ENCODE measurements at places on chromosomes 4 and X.

DNA sequence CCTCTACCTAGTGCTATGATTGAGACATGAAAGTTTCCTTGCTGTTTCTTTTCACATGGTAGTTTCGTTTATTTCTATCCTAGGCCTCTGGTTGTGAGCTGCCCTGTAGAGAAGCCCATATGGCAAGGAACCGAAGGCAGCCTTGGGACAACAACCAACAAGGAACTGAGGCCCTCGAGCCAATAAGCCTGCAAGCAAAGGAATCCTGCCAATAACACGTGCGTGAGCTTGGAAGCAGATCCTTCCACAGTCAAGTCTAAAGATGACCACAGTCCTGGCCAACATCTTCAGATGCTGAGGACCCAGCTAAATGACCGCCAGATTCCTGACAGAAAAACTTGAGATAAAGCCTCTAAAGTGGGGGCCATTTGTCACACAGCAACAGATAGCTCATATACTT is 100.4 kb upstream of the FAM9B start:
- DNase-seq = no peak

GRCh38 chr4:75046226-75046625 is 113.3 kb downstream of the PARM1 start:
- DNase-seq = no peak

- DNase-seq = no peak
Observed at GRCh38 chr4:100895556-100896197, 377.9 kb upstream of the EMCN start.

- DNase-seq = no peak
Observed at GRCh38 chrX:106005684-106006083, 32.8 kb downstream of the SERPINA7 start.

DNA sequence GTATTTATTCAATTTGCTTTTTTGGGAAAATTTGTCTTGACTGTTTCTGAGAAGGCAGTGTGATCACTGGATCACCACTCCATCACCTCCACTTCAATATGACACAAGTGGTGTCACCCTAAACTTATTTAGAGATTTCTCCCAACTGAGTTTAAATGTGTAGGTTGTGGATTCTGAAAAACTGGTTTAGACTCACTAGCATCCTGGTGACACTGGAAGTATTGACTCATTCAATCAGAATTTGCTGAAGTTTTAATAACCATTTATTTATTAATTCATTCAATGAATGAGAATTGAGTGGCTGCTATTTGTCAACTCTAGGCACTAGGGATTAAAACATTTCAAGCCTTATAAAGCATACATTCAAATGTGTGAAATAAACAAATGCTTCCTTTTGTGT is 819.1 kb upstream of the EPHA5 start:
- DNase-seq = no peak

DNA sequence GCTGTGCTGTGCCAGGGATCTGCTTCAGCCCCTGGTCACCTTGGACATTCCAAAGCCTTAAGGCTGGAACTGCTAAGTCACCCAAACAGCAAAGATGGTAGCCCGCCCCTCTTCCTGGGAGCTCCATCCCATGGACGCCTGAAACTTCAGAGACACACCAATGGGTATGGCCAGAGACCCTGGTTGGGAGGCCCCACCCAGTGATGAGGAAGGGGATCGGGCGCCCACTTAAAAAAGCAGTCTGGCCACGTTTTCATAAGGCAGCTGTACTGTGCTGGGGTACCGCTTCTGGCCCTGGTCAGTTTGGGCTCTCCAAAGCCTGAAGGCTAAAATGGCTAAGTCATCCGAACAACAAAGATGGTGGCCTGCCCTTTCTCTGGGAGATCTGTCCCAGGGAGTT is 9.4 kb upstream of the TMSB15C start:
- DNase-seq = no peak

GRCh38 chrX:115939070-115939469 is 231.5 kb upstream of the AGTR2 start:
- DNase-seq = no peak

- no peak for DNase-seq
Observed at GRCh38 chr4:182018691-182019090, 224.5 kb upstream of the TENM3 start.

DNA sequence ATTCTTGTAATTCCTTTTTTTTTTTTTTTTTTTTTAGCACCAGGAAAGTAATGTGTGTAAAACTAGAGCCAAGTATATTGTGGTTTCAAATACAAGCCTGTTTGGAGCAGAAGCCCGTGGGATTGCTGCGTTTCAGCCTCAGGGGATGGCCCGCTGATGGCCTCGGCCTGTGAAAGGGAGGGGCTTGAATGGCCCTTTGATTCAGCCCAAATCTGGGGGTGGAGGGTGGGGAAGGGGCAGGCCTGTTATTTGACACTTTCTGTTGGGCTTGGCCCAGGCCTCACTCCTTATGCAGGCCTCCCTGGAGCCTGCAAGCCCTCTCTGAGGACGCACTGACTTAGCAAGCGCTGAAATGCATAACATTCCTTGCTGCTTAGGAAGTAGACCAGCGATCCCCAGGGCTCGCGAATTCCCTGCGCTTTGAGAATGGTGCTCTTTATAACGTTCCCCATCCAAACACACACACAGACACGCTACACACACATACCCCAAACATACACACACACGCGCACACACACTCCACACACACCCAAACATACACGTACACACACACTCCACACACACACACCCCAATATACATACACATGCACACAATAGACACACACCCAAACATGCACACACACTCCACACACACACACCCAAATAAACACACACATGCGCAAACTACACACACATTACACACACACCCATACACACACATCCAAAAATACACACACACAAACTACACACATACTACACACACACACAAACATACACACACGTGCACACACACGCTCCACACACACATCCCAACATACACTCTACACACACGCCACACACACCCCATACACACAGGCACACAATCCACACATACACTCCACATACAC is 29.6 kb downstream of the TLR10 start:
- no peak for DNase-seq

GRCh38 chr4:187451776-187452175 is 543.8 kb upstream of the ZFP42 start:
- no peak for DNase-seq

GRCh38 chr4:158208963-158209640 is 1.2 kb upstream of the TMEM144 start:
- DNase-seq = no peak

GRCh38 chrX:54495814-54496516 is at the start of gene FGD1:
FGD1 (minus strand) TSS chrX:54496234; CDS start chrX:54495432, 802 bp downstream.
- peak; percentile 55 for DNase-seq

GRCh38 chr4:174860588-174860987 is 31.5 kb upstream of the GLRA3 start:
- DNase-seq = no peak

GRCh38 chr4:121737846-121738554 is 27.0 kb downstream of the SMIM43 start:
- no peak for DNase-seq

DNA sequence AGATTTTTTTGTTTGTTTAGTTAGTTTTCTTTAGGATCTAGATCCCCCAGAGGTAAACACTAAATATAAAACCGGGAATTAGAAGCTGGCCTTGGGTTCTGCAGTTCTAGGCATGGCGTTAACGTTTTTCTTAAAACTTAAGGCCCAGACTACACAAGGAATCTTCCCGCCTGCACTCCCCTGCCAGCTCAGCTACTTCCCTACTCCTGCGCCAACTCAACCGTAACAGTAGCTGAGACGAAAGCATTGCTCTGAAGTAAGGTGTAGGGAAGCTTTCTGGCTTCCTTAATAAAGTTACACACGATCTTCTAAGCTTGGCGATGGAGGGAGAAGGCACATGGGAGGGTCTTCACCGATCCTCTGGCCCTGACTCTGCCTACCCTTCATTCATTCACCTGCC is 37.1 kb downstream of the CPE start:
- no peak for DNase-seq

GRCh38 chrX:118503260-118504041 is 7.8 kb downstream of the DOCK11 start:
- DNase-seq = no peak

- no peak for DNase-seq
Observed at GRCh38 chr4:90349636-90350035, 222.4 kb downstream of the CCSER1 start.

- peak; percentile 8 for DNase-seq
Observed at GRCh38 chrX:64894454-64895038, 81.7 kb downstream of the ZC4H2 start.

DNA sequence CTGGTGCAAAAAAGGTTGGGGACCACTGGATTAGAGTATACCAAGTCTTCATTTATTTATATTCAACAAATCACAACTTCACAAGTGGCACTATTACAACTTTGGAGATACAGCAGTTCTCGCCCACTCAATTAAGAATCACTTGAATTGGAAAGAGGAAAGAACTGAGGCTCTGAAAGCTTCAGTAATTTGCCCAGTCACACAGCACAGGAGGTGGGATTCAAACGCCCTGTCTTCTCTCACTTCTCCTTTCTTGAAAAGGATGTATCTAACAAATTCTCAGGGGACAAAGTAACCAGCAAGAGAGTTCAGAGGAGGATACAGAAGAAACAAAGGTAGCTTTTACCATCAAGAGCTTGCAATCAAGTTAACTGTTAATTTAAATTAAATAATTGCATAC is 12.4 kb downstream of the SMIM14 start:
- DNase-seq = no peak

Measured in stimulated activated CD4-positive, alpha-beta T cell treated with anti-CD3 and anti-CD28 coated beads, Interleukin-12 subunit alpha, Interleukin-12 subunit beta, amount 100 ng/mL, for 4 hours (primary cell).